ENCODE measurements at places on chromosomes 2 and 18.

GRCh38 chr2:218991674-218992168 is 1.5 kb downstream of the CRYBA2 start:
- no peak for DNase-seq

DNA sequence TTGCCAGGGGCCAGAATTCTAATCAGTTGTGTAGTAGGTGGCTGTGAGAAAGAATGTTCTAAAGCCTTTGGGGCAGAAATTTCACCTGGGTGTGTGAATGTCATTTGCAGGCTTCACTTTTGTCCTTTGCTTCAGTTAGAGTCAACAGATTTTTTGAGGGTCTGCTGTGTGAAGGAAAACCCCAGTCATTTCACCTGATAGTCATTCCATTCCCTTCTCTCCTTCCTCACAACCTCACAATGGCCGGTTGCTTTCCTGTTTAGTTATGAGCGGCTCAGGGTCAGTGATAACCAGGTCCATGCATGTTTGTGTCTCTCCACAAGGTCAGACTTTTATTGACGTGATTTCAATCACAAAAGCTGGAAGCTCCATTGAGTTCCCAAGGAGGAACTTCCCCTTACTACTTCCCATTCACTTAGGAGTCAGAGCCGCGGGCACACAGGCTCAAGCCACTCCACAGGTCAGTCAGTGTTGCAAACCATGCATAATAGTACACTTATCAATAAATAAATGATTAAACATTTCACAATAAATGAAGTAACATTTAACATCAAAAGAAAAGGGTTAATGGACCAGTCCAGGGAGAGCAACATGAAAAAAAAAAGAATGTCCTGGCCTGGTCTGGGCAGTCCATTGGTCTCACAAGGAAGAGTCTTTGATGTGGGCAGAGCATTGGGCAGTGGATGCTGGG is 74.3 kb downstream of the NPAS2 start:
- DNase-seq: no peak

DNA sequence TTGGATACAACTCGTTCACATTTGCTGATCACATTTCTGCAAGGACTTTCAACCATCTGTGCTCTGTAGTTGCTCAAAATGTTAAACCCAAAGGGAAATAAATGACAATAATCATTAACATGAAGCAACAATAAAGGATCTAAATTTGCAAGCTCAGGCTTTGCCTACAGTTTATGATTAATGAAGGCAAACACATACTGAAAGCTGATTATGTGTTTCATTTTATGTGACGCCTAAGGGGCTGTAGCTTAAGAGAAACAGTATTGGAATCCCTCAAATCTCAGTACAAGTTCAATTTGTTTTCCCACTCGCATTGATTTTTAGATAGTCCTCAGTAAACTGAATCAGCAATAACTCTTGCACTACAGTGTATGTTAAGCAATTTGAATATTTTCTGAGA is 160.3 kb upstream of the FSIP2 start:
- DNase-seq: no peak

DNA sequence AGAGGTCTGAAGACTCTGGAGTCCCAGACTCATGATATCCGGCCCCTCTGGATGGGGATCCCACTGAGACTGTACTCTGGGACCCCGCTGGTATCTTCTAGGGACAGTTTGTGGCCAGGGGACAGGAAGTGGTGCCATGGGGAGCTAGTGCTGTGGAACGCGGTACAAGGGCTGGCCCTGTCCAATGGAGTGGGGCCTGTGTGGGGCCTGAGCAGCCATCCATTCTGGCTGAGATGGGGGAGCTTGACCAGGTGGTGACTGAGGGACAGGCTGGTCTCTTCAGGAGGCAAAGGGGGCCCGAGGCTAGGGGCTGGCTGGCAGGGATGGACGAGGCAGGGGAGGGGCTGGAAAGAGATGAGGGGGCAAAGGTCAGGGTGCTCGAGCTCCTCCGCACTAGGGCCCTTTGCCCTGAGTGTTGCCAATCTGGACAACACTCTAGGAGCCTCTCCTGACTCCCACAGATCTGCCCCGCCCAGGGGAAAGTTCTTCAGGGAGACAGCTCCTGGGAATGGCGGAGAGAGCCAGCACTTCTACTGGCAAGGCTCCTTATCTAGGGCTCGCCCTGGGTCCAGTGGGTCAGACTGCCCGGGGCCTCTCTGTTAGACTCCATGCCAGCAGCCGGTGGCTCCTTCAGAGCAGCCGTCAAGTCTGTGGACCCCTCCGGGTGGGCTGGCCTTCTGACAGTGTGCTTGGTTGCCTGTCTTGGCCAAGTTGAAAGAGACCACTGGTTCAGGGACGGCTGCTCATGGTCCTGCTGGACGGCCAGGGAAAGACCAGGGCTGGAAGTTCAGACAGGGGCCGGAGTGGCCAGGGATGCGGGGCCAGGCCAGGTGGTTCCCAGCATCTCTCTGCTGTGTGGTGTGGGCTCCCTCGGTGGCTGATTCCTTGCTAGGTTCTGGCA is 12.3 kb downstream of the MALL start:
- no peak for DNase-seq

GRCh38 chr18:39346916-39347315 is 1781.3 kb upstream of the CELF4 start:
- no peak for DNase-seq

DNA sequence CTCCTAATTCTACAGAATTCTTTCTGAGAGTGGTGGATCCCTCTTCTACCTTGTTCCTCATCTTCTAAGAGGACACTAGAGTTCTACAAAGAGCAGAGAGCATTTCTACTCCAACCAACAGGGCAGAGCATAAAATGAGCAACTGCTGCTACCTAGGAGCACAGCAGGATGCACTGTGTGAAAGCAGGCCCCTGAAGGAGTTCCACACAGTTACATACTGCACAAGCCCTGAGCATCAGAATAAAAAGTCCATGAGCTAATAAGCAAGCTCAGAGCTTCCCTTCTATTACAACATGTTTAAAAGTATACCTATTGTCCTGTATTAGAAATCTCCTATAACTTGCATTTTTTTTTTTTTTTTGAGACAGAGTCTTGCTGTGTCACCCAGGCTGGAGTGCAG is 8.4 kb downstream of the FHL2 start:
- no peak for DNase-seq

DNA sequence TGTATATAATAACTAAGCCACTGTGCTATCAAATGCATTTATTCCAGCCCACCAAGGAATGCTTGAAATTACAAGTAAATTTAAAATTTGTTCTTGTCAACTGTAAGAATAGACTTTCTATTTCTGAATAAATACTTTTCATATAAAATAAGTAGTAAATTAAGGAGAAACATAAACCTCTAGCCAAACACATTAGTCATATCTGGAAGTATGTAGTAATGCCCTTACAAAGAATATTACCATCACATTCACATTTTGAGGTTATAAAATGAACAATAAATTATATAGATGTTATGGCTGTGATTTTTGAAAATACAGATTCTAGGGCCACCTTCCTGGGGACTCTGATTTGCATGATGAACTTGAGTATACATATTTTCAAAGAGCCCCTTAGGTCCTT is 54.7 kb downstream of the SERPINB7 start:
- DNase-seq: no peak

DNA sequence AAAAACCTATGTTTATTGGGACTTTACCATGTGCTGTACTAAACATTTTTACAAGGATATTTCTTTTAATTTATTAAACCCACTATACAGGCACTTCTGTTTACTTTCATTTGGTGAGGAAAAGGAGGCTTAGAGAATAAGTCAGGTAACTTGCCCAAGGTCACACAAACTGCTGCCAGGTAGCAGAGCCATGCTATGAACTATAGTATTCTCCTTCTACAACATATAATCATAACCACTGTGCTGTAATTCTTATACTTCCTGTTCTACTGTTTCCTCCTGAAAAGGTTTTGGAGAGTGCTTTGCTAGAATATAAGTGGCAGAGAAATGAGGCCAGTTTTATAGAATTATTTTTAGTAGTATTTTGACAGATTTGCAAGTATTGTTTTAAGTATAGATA is 29.5 kb downstream of the SLC39A10 start:
- no peak for DNase-seq

GRCh38 chr2:235660484-235661082 is 166.7 kb downstream of the AGAP1 start:
- DNase-seq: no peak

- DNase-seq: no peak
Observed at GRCh38 chr2:63591566-63592175, 2.9 kb downstream of the MDH1 start.

GRCh38 chr2:221335219-221335752 is 236.8 kb downstream of the EPHA4 start:
- no peak for DNase-seq

- no peak for DNase-seq
Observed at GRCh38 chr2:187775196-187775595, 221.0 kb upstream of the TFPI start.

DNA sequence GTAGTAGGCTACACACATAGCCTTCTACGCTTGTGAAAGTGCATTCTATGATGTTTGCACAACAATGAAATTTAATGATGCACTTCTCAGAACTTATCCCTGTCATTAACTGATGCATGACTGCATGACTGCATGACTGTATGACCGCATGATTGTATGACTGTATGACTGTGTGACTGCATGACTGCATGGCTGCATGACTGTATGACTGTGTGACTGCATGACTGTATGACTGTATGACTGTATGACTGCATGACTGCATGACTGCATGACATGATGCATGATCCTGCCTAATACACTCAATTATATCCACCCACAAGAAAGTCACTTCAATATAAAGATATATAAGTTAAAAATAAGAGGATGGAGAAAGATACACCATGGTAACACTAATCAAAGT is 365.4 kb upstream of the FSIP2 start:
- DNase-seq: no peak

- DNase-seq: no peak
Observed at GRCh38 chr2:220961143-220961860, 610.8 kb downstream of the EPHA4 start.

- no peak for DNase-seq
Observed at GRCh38 chr18:11909591-11910026, 1.5 kb upstream of the MPPE1 start.

GRCh38 chr2:209505410-209505809 is 81.6 kb downstream of the MAP2 start:
- DNase-seq: no peak

GRCh38 chr2:39490586-39490985 is 53.5 kb upstream of the MAP4K3 start:
- no peak for DNase-seq

- no peak for DNase-seq
Observed at GRCh38 chr2:236294647-236295046, 30.4 kb upstream of the ASB18 start.

DNA sequence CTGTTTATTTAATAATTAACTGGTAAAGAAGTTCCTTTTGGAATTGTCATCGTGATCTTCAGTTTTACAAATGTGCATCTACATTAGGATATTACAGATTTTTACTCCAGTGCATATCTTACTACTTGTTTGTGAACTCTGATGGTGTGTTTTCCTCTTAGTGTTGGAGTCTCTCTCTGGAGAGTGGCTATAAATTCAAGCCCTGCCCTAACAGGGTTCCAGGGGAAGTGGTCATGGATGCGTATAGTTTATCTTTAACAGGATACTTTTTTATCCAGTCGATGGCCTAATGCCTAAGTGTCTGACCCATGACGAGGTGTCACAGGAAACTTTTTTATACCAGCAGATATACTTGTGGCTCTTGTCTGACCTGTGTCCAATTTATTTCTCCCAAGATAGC is 75.4 kb downstream of the CHN1 start:
- no peak for DNase-seq

All from CD4-positive, alpha-beta T cell treated with Interleukin-1 beta for 1 hour (primary cell).